ENCODE measurements at places on chromosomes 11 and 22. TPM values are rescaled to one million over a fixed set of nuclear protein-coding genes. Genes with fewer than 3 reads are reported as not detected.

DNA sequence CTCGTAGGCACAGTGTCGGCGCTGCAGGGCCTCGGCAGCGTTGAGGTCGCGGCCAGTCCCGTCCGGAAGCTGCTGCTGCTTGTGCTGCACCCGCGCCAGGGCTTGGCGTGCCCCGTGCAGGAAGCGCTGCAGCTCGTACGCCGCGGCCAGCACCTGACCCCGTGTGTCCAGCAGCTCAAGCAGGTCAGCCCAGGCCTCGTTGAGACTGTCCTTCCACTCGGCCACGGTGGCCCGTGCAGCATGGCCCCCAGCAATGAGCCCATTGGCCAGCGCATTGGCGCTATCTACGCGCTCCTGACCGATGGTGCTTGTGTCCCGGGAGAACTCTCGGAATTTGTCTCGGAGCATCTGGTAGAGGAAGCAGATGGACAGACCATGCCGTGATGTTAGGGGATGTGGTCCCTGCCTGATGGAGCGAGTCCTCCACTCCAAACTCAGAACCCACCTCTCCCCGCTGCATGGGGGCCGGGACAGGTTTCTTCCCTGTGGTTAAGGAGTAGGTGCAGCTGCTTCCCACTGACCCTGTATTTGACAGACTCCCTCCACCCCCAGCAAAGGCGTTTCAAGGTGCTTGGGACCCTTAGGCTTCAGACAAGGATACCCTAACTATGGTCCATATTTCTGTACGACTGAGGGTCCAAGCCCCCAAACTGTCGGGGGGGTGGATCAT is 13.8 kb upstream of the RBM4B start:
- no peak overlapping the region for H3K4me3 ChIP-seq
- no peaks in the 10 kb centered on the region for H3K36me3 ChIP-seq
- no peaks in the 10 kb centered on the region for H3K4me1 ChIP-seq
- no peak overlapping the region for H3K27ac ChIP-seq
- no peaks in the 10 kb centered on the region for H3K27me3 ChIP-seq
- DNase-seq, result no peak

DNA sequence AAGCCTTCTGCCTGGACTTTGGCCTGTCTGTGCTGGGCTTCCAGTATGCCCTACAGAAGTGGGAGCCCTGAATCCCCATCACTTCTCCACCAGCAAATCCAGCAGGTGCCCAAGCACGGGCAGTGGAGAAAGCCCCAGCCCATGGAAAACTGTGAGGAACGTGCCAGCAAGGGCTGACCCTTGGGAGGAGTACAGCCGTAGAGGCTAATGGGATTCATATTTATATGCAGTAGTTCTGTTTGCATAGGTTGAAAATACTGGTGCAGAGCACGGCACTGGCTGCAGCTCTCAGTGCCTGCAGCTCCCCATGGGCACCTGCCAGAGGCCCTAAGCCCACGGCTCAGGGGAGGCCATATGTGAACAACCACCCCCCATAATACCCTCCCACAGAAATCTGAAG is 10.1 kb downstream of the NAGA start:
- H3K36me3 ChIP-seq, result peaks cover 69% of the 10 kb centered on the region
- no peaks in the 10 kb centered on the region for H3K4me1 ChIP-seq
- H3K4me3 ChIP-seq, result no peak overlapping the region
- no peaks in the 10 kb centered on the region for H3K27me3 ChIP-seq
- H3K27ac ChIP-seq, result no peak overlapping the region
- DNase-seq, result peak; percentile 30

UCP3 gene
- 1.9 TPM for total RNA-seq

TLCD5 gene
- total RNA-seq, result 2.9 TPM

Data from upper lobe of left lung (tissue), 6 donors.